ENCODE measurements at places on chromosomes 3 and 15. TPM values are rescaled to one million over a fixed set of nuclear protein-coding genes. Genes with fewer than 3 reads are reported as not detected.

DNA sequence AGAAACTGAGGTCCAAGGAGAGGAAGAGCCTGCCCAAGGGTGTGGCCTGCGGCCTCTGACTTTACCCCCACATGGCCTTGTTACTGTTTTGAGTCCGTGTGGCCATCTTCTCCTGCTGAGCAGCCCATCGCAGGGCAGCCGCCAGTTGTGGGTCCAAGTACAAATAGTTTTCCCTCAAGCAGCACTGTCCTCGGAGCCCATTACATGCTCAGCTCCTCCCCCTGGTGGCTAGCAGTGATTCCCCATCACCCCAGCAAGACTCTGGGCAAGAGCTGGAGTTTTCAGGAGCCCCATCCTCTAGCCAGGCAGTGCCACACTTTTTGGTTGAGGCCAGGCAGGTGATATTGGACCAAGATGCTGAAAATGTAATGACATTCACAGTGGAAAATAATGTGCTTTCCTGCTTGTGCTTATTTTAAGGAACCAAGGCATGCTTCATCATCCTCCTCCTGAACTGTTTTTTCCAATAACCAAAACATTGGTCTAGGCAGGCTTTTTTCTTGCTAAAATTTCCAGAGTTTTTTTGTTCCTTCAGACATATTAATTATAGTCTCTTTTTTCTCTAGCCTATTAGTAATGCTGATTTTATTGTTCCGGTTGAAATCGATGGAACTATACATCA, 23.2 kb upstream of the VILL start:
- H3K4me3 ChIP-seq: no peak overlapping the region
- peaks cover 8% of the 10 kb centered on the region for H3K4me1 ChIP-seq
- H3K36me3 ChIP-seq: peaks cover 15% of the 10 kb centered on the region
- no peak overlapping the region for H3K27ac ChIP-seq
- no peaks in the 10 kb centered on the region for H3K27me3 ChIP-seq

- no peak for DNase-seq
- H3K4me1 ChIP-seq: peaks cover 12% of the 10 kb centered on the region
- H3K4me3 ChIP-seq: no peak overlapping the region
- H3K36me3 ChIP-seq: no peaks in the 10 kb centered on the region
These were observed 28.1 kb downstream of the PRR23E start for GRCh38 chr3:127221037-127221436.

RLBP1 gene
- total RNA-seq: not detected

TJP1 gene
- 90.0 TPM for total RNA-seq

DNA sequence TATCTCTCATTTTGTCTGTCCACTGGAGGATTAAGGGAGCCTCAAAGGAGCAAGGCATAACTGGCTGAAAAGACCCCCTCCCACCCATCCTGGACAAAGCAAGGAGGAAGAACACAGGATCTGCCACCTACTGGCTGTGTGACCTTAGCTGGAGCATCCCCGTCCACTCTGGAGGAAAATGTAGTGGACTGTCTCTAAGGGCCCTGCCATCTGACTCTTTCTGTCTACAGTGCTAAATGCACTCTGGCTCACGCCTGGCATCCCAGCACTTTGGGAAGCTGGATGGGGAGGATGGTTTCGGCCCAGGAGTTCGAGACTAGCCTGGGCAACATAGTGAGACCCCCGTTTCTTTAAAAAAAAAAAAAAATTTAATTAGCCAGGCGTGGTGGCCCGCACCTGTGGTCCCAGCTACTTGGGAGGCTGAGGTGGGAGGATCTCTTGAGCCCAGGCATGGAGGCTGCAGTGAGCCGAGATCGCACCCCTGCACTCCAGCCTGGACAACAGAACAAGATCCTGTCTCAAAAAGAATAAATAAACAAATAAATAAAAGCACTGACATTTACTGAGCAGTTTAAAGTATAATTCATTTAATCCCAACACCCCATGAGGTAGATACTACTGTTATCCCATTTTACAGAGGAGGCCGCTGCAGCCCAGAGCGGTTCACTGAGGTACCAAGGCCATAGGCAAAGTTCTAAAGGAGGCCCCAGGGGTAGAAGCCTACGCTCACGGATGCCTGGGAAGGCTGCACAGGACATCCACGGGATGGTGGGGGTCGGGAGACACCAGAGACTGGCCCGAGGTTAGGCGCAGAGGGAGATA, 1.1 kb downstream of the TBC1D2B start:
- no peaks in the 10 kb centered on the region for H3K4me1 ChIP-seq
- H3K4me3 ChIP-seq: peak overlapping the region; percentile 91
- no peaks in the 10 kb centered on the region for H3K27me3 ChIP-seq
- H3K36me3 ChIP-seq: no peaks in the 10 kb centered on the region
- DNase-seq: no peak

DNA sequence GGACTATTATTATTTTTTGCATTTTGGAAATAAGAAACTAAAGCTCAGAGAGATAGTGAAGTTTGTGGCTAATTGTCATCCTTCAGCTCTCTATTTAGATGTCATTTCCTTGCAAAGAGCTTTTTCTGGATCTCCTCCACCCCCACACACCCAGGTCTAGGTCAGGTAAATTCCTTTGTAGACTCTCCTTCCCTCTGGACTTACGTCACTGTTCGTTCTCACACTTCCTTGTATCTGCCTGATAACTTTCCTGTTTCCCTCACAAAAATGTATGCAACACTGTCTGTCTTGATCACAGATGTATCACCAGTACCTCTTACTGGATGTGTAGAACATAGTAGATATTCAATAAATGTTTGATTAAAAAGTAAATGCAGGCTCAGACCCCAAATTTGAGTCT, 6.1 kb upstream of the MB21D2 start:
- H3K27me3 ChIP-seq: no peaks in the 10 kb centered on the region
- no peak for DNase-seq
- H3K36me3 ChIP-seq: no peaks in the 10 kb centered on the region
- H3K27ac ChIP-seq: no peak overlapping the region

- no peak overlapping the region for H3K4me3 ChIP-seq
- H3K27ac ChIP-seq: no peak overlapping the region
- no peaks in the 10 kb centered on the region for H3K36me3 ChIP-seq
- no peak for DNase-seq
- peaks cover 7% of the 10 kb centered on the region for H3K4me1 ChIP-seq
These were observed 88.8 kb downstream of the THBS1 start for GRCh38 chr15:39669661-39670060.

DNA sequence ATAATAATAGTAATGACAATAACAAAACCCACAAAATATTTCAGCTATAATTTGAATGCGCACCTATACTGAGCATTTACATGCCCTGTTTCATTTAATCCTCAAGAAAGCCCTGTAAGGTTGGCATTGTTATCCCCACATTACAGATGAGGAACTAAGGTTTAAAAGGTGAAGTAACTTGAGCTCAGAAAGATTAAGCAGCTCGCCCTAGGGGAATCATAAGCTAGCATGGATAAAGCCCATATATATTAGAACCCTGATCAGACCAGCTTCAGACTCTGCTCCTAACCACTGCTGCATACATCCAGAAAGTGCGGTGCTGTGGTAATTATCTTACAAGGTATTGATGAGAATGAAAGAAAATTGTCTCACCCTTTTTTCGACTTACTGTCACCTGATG, 141.1 kb upstream of the CGNL1 start:
- no peak overlapping the region for H3K4me3 ChIP-seq
- H3K36me3 ChIP-seq: peaks cover 21% of the 10 kb centered on the region
- no peak overlapping the region for H3K27ac ChIP-seq
- no peaks in the 10 kb centered on the region for H3K27me3 ChIP-seq

DNA sequence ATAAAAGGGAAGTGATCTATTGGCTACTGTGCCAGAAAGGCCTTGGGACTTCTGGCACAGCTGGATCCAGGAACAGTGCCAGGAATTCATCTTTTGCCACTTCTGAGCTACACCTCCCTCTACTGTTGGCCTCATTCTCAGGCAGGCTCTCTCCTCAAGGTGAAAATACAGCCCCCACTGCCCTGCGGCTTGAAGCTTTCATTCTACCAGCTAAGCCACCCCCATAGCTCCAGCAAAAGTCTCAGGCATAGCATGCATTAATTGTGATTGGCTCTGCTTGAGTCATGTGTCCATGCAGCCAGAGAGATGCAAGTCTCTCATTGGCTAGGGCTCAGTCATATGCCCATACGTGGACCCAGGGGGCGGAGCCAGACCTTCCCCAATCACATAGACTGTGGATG, 142.4 kb downstream of the TPRA1 start:
- H3K27me3 ChIP-seq: no peaks in the 10 kb centered on the region
- no peaks in the 10 kb centered on the region for H3K36me3 ChIP-seq

- no peak overlapping the region for H3K4me3 ChIP-seq
- no peaks in the 10 kb centered on the region for H3K36me3 ChIP-seq
- peak; percentile 95 for DNase-seq
These were observed 72.4 kb downstream of the SENP2 start for GRCh38 chr3:185658504-185658912.

- no peaks in the 10 kb centered on the region for H3K4me1 ChIP-seq
- no peaks in the 10 kb centered on the region for H3K36me3 ChIP-seq
- no peaks in the 10 kb centered on the region for H3K27me3 ChIP-seq
- DNase-seq: no peak
These were observed 16.7 kb upstream of the GPR160 start for GRCh38 chr3:170021083-170021482.

DNA sequence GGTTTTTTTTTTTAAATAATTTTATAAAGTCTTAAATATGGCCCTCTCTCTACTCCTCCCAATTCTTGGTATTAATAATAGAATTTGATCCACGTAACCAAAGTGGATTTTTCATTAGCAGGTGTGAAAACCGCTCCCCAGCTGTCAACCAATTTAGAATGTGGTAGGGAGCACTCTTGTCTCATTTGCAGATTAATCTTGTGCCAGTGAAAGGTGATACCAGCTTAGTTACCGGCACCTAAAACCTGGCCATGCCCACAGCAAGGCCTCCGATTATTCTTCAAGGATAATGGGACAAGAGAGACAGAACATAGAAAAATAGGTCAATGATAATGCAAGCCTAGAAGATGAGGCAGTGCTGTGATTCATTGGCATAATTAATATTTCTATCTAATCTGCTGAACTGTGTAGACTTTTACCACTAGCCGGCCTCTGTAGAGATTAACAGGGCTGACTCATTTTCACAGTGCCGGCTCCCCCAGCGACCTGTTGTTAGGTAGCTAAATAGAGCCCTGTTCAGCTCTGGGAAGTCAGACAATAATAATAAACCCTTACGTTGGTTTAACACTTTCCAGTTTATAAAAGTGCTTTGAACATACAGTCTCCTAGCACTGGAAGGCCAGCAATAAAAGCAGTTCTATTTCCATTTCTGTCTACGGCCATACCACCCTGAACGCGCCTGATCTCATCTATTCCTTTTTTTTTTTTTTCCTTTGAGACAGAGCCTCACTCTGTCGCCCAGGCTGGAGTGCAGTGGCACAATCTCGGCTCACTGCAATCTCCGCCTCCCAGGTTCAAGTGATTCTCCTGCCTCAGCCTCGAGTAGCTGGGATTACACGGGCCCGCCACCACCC, 102.9 kb downstream of the SHQ1 start:
- DNase-seq: no peak
- no peak overlapping the region for H3K27ac ChIP-seq
- H3K36me3 ChIP-seq: no peaks in the 10 kb centered on the region
- H3K4me1 ChIP-seq: peaks cover 3% of the 10 kb centered on the region

DNA sequence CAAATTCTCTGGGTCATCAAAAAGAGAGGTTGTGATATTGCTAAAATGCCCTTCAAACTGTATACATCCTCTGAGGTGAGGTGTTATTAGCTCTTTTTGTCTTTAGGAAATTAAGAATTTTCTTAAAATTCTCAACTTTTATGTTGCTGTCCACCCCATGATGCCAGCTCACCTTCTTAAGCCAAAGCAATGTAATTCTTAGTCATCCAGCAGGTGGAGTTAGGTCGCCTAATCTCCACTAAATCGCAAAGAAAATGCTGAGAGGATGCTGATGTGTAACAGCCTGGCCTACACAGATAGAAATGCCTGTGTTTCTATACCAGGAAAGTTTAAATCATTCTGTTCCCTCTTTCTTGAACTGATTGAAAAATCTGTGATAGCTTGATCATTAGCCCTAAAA, 770.2 kb upstream of the ALCAM start:
- H3K4me1 ChIP-seq: no peaks in the 10 kb centered on the region
- H3K36me3 ChIP-seq: no peaks in the 10 kb centered on the region
- H3K27ac ChIP-seq: no peak overlapping the region
- no peaks in the 10 kb centered on the region for H3K27me3 ChIP-seq
- no peak overlapping the region for H3K4me3 ChIP-seq
- no peak for DNase-seq

GRCh38 chr3:62171789-62172188, 201.6 kb downstream of the FEZF2 start:
- H3K4me1 ChIP-seq: no peaks in the 10 kb centered on the region
- DNase-seq: no peak
- H3K27me3 ChIP-seq: no peaks in the 10 kb centered on the region
- H3K27ac ChIP-seq: no peak overlapping the region
- peaks cover 5% of the 10 kb centered on the region for H3K36me3 ChIP-seq

GRCh38 chr3:164687211-164687610, 391.1 kb downstream of the SI start:
- no peaks in the 10 kb centered on the region for H3K36me3 ChIP-seq
- no peaks in the 10 kb centered on the region for H3K4me1 ChIP-seq
- H3K27ac ChIP-seq: no peak overlapping the region

MOBP gene
- total RNA-seq: not detected

GRCh38 chr15:22988811-22989210, 8.6 kb upstream of the CYFIP1 start:
- H3K4me3 ChIP-seq: no peak overlapping the region
- no peaks in the 10 kb centered on the region for H3K27me3 ChIP-seq
- no peak overlapping the region for H3K27ac ChIP-seq
- no peaks in the 10 kb centered on the region for H3K4me1 ChIP-seq
- DNase-seq: no peak
- H3K36me3 ChIP-seq: peaks cover 3% of the 10 kb centered on the region

- no peaks in the 10 kb centered on the region for H3K4me1 ChIP-seq
- no peak overlapping the region for H3K27ac ChIP-seq
- no peak overlapping the region for H3K4me3 ChIP-seq
- no peaks in the 10 kb centered on the region for H3K36me3 ChIP-seq
- no peak for DNase-seq
- no peaks in the 10 kb centered on the region for H3K27me3 ChIP-seq
These were observed 254.3 kb upstream of the CHRNA7 start for GRCh38 chr15:31776039-31776438.

SLC9A9 gene
- total RNA-seq: 63.4 TPM

CDHR4 gene
- not detected for total RNA-seq

DNA sequence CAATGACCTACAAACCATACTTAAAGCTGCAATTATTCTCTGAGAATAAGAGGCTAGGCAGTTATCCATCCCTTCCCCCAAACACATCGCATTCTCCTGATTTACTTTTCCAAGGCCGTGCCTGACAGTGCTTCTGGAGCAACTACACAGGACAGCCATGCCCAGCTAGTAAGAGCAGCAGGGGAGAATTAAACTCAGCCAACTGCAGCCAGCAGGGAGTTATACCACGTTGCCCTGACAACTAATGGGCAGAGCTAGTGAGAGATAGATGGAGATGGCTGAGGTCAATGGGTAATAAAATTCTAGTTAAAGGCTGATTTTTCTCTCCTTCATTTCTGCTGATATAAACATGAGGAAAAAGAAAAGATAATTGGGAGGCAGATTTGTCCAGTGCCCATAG, 193.8 kb upstream of the PPP2R3A start:
- no peaks in the 10 kb centered on the region for H3K36me3 ChIP-seq
- H3K4me3 ChIP-seq: no peak overlapping the region
- no peaks in the 10 kb centered on the region for H3K4me1 ChIP-seq

CCRL2 gene
- not detected for total RNA-seq

- DNase-seq: no peak
- no peaks in the 10 kb centered on the region for H3K4me1 ChIP-seq
- no peak overlapping the region for H3K4me3 ChIP-seq
- no peaks in the 10 kb centered on the region for H3K36me3 ChIP-seq
- H3K27ac ChIP-seq: no peak overlapping the region
- H3K27me3 ChIP-seq: no peaks in the 10 kb centered on the region
These were observed 36.0 kb downstream of the XYLB start for GRCh38 chr3:38382506-38383080.

- no peaks in the 10 kb centered on the region for H3K36me3 ChIP-seq
- H3K4me3 ChIP-seq: no peak overlapping the region
- no peaks in the 10 kb centered on the region for H3K27me3 ChIP-seq
These were observed 7.5 kb downstream of the SETD2 start for GRCh38 chr3:47156396-47156795.
